Activated CD8-positive, alpha-beta memory T cell treated with anti-CD3 and anti-CD28 coated beads for 48 hours (primary cell): ENCODE measurements at places on chromosomes 12 and 14.

DNA sequence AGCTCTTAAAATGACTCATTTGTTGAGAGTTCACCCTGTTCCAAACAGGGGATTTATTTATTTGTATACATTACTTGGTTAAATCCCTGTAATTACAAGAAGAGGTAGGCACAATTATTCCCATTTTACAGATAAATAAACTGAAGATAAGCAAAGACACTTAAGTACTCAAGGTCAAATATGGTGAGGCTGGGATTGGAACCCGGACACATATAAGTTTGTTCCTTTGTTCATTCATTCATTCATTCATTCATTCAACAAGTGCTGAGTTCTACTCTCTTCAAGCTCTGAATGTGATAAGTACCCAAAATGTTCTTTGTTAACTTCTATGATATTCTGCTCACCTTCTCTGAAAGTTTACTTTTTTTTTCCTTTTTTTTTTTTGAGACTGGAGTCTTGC is 2.4 kb upstream of the TRIM9 start:
- DNase-seq = no peak

GRCh38 chr12:116924558-116925453 is 14.1 kb downstream of the FBXW8 start:
- DNase-seq = peak; percentile 19

DNA sequence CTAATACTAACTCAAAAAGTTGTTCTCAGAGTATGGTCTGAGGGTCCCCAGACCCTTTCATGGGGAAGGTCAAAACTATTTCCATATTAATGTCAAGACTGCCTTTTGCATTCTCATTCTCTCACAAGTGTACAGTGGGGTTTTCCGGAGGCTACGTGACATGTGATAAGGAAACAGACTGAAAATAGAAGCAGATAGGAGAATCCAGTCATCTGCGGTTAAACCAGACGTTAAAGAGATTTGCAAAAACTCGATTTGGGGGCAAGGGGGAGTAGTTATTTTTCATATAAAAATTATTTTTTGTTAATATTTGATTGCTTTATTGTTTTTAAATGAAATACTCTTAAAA is 1.0 kb upstream of the NAP1L1 start:
- DNase-seq = no peak

DNA sequence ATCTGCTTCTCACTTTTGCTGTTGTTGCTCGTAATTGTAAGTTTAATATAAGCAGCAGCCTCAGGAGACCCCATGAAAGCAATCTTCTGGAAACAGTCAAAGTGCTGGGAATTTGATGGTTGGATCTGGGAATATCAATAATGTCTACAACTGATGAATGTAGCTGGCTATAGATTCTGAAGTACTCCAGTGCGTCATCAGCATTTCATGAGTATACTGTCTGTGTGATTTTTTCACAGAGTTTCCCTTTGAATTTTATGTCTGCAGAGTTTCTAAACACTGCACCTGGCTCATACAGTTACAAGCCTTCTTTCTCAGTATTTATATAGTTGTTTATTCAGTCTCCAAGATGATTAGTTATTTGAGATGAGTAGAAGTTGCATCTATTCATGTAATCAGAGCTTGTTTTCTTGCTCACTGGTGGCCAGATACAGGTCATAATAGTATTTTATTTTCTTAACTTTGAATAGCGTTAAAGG is 222.3 kb downstream of the RAD51B start:
- DNase-seq = no peak

GRCh38 chr14:32932914-32933628 is 5.6 kb upstream of the NPAS3 start:
- no peak for DNase-seq

DNA sequence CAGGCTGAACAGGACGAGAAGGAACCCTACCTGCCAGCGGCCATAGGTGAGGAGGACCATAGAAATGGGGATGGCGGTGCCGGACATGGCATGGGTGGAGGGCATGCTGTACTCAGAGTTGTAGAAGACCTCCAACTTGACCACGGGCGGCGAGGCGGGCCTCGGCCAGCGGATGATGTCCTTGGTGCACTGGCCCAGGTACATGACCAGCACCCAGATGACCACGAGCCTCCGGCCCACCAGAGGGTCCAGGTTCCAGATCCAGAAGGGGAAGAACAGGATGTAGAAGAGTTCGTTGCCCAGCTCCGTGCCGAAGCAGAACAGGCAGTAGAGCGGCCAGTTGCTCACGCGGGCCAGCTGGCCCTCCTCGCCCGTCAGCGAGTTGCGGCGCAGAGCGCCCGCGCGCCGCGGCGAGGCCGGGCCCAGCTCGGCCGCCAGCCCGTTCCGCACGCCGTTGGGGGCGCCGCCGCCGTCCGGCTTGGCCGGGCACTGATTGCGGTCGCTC is 582 bp downstream of the SGPP1 start:
- DNase-seq = no peak

GRCh38 chr12:92075425-92075914 is 70.2 kb downstream of the BTG1 start:
- no peak for DNase-seq

DNA sequence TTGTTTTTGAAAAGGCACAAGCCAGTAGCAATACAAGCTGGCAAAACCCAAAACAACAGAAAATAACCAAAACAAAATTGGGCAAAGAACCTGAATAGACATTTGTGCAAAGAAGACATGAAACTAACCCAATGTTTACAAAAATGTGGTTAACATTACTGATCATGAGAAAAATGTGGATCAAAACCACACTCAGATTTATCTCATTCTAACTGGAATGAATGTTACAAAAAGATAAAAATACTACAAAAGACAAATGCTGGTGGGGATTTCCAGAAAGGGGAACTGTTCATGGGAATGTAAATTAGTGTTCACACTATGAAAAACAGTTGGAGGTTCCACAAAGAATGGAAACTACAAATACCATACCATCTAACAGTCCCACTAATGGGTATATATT is 26.6 kb downstream of the ASCL4 start:
- DNase-seq = no peak

GRCh38 chr14:106442857-106443256 is 916.5 kb downstream of the TMEM121 start:
- DNase-seq = no peak

DNA sequence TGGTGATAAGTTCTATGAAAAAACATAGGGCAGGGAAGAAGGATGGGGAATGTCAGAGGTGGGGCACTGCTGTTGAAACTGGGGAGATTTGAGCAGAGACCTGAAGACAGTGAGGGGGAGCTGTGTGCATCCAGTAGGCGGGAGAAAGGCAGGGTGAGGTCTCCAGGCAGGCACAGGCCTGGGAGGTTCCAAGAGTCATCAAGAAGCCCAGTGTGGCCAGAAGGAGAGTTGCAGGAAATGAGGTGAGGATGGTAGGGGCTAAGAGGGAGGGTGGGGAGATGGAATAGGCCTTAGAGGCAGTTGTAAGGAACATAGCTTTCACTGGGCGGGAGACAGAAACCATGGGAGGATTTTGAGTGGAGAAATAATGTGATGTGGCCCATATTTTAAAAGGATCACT is 341.8 kb downstream of the GLT1D1 start:
- no peak for DNase-seq

DNA sequence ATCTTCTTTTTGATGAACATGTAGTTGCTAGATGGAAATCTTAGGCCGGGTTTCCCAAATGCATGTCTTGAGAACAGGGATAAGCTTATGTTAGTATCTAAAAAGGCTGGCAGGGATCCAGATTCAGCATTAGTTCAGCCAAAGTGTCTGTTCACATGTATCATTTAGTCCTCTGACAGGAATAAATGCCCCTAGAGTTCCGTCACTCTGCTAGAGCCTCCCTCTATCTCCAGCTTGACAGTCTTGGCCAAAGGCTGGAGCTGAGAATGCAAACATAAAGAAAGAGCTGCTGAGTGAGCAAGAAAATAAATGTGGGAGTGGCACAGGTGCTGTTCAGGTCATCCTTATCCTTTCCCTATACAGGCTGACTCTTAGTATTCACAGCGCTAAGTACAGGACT is 13.8 kb upstream of the NELL2 start:
- DNase-seq = no peak

DNA sequence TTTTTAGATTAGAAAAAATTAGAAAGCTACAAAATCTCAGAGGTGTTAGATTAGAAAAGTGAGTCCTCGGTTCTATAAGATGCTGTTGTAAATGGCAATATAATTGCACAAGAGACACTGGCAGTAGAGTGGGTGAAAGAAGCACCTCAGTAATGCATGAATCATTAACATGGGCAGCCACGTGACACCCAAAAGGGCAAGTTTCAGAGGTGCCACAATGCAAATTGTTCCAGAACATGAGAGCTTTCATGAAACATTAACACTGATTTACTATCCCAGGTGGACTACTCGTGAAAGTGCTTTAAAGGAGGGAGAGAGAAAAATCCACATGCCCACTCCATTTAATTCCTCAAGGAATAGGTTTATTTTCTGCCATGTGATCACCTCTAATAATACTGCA is 108.4 kb downstream of the PTPRR start:
- DNase-seq = no peak

DNA sequence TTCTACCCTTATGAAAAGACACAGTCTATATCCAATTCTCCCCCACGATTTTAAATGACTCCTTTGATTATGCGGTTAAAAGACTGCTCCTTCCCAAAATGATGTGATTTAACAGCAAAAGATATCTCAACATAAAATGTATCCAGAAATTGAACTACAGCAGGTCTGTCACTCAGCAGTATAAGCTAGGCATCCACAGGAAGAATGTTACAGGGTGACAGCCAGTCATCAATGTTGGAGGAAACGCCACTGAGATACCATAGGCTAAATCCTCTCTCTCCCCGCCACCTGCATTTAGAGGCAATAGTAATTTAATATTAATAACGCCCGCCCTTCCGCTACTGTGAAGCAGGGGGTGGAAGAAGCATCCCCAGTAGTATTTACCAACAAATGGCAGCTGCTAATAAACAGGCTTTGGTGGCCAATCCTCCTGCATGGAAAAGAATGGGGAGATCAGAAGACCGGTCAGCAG is 613 bp downstream of the RECQL start:
- no peak for DNase-seq

- DNase-seq = no peak
Measured at GRCh38 chr14:91674911-91675310, 57.0 kb downstream of the CATSPERB start.

GRCh38 chr12:4939418-4940023 is 29.8 kb downstream of the KCNA1 start:
- DNase-seq = no peak

DNA sequence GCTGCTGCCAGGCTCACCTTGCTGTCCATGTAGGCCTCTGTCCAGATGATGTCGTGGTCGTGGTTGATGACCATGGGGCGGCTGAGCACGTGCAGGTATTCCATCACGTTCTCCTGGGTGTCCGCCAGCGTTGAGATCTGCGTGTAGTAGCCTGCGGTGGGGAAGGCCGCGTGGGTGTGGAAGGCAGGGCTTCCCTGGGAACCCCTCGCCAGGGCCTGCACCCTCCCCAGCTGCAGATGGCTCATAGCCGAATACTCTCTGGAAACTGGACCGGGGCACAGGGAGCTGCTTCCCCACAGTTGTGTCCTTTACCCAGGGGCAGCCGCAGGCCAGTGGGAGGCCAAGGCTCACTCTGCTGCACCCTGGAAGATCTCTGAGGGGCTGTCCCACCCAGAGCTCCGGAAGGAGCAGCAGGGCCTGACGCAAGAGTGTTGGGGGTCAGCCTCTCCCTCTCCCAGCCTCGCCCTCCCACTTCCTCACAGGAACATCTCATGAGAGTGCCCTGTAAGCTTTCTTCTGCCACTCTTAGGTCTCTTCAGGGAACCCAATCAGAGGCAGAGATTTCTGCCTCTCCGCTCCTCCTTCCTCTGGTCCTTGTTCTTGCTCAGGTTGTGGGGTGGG is 35.5 kb downstream of the CACNA2D4 start:
- no peak for DNase-seq
